ENCODE measurements at places on chromosomes 1 and 21.

- no peak for DNase-seq
Measured at GRCh38 chr1:88101041-88101440, 583.0 kb upstream of the PKN2 start.

DNA sequence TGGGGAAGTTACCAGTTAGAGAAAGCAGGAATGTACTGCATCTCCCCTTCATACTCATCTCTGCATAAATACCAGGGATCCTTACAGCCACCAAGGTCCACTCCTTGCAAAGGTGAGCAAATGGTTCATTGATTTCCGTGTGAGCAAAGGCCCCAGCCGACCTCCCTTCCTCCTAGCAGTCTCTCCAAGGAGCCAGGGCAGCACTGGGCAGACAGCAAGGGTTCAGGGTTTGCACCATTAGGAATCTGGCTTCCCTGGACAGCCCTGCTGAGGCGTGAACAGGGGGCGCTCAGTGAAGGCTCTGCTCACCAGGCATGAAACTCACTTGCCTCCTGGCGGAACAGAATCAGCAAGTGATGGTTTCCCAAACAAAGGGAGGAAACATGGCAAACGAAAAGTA lies 65.7 kb downstream of the MRPL37 start:
- DNase-seq, result no peak

- DNase-seq, result no peak
Measured at GRCh38 chr1:57363165-57363564, 60.7 kb downstream of the DAB1 start.

- DNase-seq, result peak; percentile 34
Measured at GRCh38 chr21:34017039-34017961, 56.1 kb upstream of the MRPS6 start.

- DNase-seq, result no peak
Measured at GRCh38 chr1:185850366-185850765, 116.2 kb downstream of the HMCN1 start.

- no peak for DNase-seq
Measured at GRCh38 chr1:97396463-97396862, 524.4 kb downstream of the DPYD start.

- DNase-seq, result no peak
Measured at GRCh38 chr1:20716232-20716631, 1.6 kb downstream of the KIF17 start.

GRCh38 chr1:167630568-167631385 lies 745 bp downstream of the RCSD1 start:
- peak; percentile 61 for DNase-seq

- DNase-seq, result no peak
Measured at GRCh38 chr1:3313576-3313950, 140.9 kb upstream of the ARHGEF16 start.

DNA sequence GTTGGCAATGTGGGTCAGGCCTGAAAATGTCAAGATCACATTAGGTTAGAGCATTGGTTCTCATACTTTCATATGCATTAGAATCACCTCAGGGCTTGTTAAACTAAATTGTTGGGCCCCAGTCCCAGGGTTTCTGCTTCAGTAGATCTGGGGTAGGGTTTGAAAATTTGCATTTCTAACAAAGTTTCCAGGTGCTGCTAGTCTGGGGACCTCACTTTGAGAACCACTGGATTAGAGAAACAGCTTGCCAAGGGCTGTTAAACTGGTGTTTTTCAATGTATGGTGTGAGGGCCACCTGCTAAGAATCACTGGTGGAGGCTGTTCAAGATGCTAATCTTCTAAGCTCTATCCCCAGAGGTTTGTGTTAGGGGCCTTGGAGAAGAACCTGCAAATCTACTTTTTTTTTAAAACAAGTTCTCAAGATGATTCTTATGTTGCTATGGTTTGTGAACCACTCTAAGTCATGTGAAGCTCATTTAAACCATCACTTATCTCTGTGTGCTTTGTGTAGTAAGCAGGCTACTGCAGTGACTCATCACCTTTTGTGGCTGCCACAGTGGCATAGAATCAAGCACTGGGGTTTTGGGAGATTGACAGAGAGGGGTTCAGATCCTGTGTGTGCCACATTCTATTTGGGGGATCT lies 152.2 kb downstream of the S1PR1 start:
- peak; percentile 30 for DNase-seq

DNA sequence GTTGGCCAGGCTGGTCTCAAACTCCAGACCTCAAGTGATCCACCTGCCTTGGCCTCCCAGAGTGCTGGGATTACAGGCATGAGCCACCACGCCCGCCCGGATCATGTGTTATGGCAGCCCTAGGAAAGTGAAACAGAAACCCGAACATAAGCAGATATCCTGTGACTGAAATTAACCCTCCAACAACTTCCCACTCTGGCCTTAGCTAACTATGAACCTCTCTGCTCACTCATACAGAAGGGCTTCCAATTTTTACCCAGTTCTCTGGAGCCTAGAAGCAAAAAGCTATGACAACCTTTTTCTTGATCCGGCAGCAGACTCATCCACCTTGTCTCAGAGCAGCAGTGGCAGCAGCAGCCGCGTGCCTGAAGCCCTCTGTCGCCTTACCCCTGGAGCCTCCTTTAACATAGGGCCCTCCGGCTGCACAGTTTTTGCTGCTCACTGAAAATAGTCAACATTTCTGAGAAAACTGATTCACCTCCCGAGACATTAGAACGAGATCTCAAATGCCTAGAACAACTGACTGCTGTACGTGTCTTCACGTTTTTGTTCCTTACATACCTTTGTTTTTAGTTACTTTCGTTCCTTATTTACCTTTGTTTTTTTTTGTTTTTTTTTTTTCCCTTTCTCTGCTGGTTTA lies 9.3 kb downstream of the CBR1 start:
- DNase-seq, result peak; percentile 42

- DNase-seq, result no peak
Measured at GRCh38 chr1:202405928-202406327, 57.4 kb downstream of the PPP1R12B start.

GRCh38 chr1:7534061-7534825 lies 236.9 kb upstream of the VAMP3 start:
- no peak for DNase-seq

- DNase-seq, result no peak
Measured at GRCh38 chr1:59776960-59777852, 37.5 kb upstream of the HOOK1 start.

DNA sequence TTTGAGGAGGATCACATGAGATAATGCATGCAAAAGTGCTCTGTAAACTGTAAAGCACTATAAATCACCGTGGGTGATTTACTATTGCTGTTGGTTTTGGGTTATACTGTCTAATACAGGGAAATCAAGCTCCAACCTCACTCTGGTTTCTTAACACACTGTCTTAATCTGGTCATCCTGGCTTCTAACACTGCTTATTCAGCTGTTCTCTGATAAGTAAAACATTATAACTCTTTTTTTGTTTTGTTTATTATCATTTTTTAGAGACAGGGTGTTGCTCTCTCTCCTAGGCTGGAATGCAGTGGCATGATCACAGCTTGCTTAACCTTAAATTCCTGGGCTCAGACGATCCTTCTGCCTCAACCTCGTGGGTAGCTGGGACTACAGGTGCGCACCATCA lies 21.9 kb upstream of the LSM10 start:
- DNase-seq, result no peak

DNA sequence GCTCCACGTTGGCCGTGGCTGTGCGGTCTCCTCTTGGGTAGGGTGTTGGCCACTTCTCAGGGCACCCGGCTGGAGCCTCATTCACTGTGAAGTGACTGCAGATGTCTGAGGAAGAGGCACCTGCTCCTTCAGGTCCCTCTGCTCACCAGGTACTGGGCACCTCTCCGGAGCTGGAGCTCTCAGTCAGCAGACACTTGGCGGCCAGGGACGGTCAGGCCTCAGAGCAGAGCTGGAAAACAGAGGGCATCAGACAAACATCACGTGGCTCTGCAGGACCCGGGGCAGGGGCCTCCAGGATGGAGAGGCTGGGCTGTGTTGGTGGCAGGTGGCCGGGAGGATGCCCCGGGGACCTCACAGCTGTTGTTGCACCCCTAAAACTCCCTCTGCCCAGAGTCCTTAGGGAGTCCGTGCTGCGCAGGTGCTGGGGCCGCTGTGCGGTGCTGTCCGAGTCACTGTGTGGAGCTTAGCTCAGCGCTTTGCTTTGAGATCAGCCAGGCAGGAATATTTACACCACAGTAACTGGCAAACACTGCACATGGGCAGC lies 59.7 kb downstream of the SLX9 start:
- DNase-seq, result no peak

- DNase-seq, result no peak
Measured at GRCh38 chr1:56561227-56562019, 17.9 kb downstream of the PLPP3 start.

- DNase-seq, result no peak
Measured at GRCh38 chr21:16438761-16439160, 709.0 kb downstream of the USP25 start.

- peak; percentile 86 for DNase-seq
Measured at GRCh38 chr1:1136547-1137230, 20.8 kb upstream of the C1orf159 start.

DNA sequence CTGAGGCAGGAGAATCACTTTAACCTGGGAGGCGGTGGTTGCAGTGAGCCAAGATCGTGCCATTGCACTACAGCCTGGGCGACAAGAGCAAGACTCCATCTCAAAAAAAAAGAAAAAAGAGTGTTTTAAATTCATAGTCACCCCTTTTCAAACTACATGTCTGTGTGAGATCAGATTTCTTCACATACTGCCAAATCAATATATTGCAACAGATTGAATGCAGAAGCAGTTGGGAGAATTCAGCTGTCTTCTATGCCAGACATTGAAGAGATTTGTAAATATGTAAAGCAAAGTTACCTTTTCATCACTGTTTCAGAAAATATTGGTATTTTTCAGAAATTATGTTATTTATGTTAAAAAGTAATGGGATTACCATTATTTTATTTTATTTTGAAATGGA lies 101.1 kb downstream of the TMEM200B start:
- DNase-seq, result no peak

GRCh38 chr1:62327360-62328055 lies 8.3 kb upstream of the KANK4 start:
- DNase-seq, result no peak

DNA sequence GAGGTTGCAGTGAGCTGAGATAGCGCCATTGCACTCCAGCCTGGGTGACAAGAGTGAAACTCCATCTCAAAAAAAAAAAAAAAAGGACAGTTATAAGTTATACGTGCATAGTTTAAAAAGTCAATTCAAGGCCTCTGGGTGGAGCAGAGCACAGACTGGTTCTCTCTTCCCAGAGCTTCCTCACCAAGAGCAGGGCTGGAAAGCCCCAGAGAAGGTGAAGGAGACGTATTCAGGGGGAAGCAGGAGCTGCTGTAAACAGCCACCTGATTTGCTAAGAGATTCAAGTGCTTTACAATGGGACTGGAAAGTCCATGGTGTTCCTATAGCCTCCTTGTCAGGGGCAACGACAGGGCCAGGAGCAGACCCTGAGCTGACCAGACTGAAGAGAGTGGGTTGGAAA lies 85.0 kb upstream of the LYST start:
- no peak for DNase-seq

DNA sequence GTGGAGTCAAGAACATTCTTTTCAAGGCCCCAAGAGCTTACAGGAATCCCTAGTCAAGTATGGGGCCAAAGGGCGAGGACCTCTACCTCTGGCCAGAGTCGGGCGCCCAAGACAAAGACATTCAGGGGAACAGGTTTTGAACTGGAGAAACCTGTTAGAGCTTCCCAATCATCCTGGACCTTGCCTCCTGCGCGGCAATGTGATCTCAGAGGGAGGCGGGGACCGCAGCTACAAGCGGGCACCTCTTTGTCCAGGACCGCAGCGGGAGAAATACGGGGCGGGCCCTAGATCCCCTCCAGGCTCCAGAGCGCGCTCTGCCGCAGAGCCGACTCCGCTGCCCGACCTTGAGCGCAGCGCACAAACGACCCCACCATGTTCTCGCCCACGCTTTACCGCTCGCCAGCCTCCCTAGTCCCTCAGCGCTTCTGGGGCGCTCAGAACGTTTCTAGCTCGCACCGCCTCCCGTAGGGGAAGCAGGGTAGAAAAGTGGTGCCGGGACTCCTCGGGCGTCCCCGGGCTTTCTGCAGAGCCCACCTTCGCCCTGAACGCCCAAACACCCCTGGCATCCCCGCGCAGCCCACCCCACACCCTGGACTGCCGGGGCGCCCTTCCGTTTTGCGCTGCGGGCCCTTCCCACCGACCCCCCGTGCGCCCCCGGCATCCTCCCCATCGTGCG lies 28.1 kb downstream of the RABIF start:
- peak; percentile 46 for DNase-seq

DNA sequence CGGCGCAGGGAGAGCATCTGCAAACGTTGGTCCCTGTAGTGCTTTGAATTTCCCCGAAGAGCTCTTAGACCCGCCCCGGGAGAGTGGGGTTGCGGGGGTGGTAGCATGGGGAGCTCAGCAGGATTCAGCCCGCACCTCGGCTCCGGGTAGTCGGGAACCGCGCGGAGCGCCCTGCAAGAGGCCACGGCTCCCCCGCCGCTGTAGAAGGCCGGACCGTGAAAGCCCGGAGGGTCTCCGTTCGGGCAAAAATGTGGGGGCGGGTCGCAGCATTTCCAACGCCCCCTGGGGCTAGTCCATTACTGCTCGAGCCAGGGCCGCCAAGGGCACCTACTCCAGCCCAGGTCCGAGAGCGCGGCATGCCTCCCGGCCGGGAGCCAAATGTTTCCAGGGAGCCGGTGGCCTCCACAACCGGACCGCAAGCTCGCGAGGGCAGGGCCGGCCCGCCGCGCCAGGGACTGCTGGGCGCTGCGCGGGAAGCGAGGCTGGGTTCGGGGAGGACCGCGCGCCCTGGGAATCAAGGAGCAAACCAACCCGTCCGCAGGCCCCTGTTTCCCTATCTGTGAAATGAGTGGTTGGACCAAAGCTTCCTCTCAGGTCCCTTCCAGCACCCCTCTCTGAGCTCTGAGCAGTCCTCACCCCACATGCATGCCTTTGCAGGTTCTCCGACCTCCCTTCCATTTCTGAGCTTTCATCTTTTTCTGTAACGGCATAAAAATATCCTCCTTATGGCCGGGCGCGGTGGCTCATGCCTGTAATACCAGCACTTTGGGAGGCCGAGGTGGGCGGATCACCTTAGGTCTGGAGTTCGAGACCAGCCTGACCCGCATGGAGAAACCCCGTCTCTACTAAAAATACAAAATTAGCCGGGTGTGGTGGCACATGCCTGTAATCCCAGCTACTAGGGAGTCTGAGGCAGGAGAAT lies 775 bp upstream of the TMEM63A start:
- peak; percentile 66 for DNase-seq
